ENCODE measurements at places on chromosomes 2 and 18.

GRCh38 chr18:10751653-10752052 is 225.8 kb downstream of the NAPG start:
- no peak for DNase-seq

GRCh38 chr2:66869076-66869475 is 434.2 kb downstream of the MEIS1 start:
- no peak for DNase-seq

- no peak for DNase-seq
Observed at GRCh38 chr2:109715313-109715805, 78.7 kb upstream of the RGPD5 start.

DNA sequence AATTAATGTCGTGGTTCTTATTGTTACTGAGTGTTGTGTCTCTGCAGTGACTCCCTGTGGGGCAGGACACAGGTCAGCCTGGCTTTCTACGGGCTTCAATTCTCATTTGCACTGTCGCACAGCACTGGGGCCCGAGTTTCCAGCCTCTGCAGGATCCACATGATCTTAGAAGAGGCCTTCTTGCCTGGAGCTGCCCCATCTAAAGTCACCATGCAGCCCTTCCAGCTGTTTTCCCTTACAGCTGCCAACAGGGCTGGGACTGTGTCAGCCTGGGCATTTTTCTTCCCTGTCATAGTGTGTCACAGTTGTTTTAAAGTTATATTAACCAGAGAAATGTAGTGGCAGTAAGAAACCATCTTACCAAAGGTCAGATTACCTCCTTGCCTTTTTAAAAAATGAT is 27.0 kb downstream of the FHL2 start:
- no peak for DNase-seq

GRCh38 chr2:136209561-136210454 is 91.9 kb upstream of the CXCR4 start:
- no peak for DNase-seq

DNA sequence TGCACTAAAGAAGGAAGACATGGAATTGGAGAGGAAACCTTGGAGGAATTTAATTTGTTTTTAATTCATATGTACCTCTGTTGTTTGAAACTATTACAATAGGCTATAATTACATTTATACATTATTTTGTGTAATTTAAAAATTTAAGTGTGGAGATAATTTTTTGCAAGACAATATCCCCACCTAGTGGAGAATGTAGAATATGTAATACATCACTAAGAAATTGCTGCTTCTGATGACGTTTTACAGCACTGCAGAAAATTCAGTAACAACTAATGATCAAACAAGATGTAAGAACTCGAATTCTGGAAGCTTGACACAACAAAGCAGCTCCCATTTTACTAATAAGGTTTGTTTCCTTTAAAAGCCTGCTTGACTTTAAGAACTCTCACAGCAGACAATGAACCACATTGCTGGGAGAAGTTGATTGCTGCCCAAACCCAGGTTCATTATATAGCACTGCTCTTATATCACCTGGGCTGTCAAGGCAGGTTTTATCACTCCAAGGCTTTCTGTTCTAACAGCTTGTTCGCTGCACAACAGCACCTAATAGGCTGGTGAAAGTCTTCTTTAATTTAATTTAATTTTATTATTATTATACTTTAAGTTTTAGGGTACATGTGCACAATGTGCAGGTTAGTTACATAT is 53.4 kb downstream of the THADA start:
- peak; percentile 48 for DNase-seq

DNA sequence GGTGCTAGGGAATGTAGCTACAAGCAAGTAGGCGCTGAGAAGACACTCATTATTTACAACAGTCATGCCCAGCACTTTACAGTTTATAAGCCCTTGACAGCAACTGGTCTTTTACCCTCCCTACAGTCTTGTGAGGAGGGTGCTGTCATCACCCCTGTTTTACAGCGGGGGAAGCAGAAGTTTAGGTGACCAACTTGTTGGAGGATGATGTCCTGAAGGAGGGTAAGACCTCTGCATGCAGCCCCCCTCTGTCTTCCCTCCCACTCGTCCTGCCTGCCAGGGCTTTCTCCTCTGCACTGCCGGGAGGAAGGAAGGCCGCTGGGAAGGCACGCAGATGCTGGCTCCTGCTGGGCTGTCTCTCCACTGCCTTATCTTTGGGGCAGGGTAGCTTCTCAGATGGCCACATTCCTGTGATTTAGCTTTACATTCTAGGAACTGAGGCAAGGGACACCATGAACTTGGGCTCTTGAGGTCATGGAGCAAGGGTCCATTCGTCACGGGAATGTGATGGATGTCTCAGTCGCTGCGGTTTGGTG is 972 bp downstream of the IL1R1 start:
- DNase-seq = no peak

DNA sequence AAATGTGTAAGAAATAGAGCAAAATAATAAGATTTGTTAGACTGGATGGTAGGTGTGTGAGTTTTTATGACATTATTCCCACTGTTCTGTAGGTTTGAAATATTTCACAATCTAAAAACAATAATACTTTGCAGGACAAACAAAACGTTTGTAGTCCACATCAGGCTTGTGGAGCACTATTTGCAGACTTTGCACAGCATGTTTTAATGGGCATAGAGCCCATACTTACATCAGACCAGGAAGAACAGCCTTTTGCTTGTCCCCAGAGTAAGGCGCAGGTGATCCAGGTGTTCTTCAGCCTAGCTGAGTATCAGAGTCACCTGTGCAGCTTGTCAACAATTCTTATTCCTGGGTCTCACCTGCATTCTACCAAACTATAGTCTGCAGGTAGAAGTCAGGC is 9.1 kb upstream of the STK39 start:
- DNase-seq = no peak

- DNase-seq = no peak
Observed at GRCh38 chr2:205481861-205482260, 200.4 kb upstream of the NRP2 start.

GRCh38 chr18:70046796-70047195 is 99.1 kb upstream of the CD226 start:
- no peak for DNase-seq

- DNase-seq = no peak
Observed at GRCh38 chr2:6793913-6794312, 71.8 kb downstream of the CMPK2 start.

DNA sequence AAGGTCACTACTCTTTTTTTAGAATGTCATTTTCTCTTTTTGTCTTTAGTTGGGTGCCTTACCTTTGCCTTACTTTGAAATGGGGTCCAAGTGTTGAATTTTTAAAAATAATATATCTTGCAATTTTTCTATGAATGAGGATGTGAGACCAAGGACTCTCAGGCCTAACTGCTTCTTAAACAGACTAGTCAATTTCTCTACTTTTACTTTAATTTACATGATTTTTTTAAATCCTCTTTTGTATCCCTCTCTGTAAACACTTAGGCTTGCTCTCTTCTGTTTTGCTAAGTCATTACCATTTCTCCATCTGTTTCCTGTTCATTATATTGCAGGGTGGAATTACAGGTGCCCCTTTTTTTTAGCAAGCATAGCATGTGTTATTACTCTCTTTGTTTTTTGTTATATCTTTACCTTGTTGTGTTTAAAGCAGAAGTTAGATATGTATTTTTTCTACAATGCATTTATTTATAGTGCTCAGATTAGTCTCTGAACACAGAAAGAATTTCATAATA is 261.8 kb downstream of the SPAG16 start:
- DNase-seq = no peak

- no peak for DNase-seq
Observed at GRCh38 chr18:57836557-57836956, 33.4 kb upstream of the ATP8B1 start.

GRCh38 chr2:86235196-86235980 is 36.1 kb downstream of the MRPL35 start:
- no peak for DNase-seq

DNA sequence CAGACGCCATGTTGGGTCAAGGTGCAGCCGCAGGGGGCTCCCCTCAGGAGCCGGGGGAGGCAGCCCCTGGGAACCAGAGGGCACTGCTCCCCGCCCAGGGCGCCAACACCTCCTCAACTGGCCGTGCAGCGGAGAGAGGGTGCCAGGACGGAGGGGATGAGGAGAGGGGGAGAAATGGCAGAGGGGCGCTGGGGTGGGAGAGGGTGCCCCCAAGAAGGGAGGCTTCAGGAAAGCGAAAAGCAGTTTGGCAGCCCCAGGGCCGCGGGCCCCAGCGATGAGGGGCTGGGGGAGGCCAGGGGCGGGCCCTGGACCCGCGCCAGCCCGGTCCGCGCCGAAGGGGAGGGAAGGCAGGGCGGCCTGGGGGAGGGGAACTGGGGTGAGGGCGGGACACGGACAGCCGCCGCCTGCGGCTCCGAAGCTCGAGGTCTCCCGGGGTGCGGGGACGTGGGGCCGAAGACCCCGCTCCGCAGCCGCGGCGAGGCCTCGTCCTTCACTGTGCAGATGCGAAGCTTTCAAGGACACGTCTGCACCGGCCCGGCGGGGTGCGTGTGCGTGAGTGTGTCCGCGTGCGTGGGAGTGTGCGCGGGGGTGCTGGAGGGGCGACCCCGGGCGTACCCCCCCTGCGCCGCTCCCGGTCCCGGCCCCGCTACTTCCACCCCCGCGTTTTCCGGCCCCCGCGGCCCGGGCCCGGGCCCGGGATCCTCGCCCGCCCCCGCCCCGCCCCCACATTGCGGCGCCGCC is 1.4 kb downstream of the DNMT3A start:
- no peak for DNase-seq

DNA sequence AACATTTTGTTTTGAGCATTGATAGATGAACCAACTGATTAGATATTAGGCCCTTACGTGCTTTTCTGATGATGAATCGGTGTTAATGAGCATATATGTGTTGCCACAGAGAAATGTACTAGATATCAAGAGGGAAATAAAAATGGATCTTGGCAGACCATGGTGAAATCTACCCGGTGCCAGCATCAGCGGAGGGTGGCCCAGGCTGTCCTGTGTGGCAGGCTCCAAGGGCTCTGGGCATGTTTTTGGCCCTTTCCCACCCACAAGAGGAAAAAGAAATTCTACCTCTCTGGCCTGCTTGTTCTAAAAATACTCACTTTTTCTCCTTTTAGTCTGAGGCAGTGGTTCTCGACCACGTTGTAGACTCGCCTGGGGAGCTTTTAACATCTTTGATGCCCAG is 154.2 kb downstream of the CTIF start:
- DNase-seq = no peak

GRCh38 chr18:59877361-59877760 is 22.4 kb upstream of the PMAIP1 start:
- no peak for DNase-seq

DNA sequence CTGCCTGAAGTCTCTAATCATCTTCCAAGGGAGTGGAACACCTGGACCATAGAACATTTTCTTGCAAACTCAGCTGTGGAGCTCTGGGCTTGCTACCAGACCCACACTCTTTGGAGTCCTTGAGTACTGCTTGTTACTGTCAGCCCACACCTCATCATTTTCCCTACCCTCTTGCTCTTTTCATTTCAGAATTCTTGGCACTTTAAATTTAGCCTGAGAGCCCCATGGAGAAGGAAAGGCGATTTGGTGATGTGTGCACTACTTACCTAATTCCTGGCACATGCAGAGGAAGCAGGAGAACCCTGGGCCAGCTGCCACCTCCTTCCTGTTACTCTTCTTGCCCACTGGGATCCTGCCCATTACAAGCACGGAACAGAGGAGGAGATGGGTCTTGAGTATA is 31.7 kb downstream of the TMEM178A start:
- DNase-seq = no peak

DNA sequence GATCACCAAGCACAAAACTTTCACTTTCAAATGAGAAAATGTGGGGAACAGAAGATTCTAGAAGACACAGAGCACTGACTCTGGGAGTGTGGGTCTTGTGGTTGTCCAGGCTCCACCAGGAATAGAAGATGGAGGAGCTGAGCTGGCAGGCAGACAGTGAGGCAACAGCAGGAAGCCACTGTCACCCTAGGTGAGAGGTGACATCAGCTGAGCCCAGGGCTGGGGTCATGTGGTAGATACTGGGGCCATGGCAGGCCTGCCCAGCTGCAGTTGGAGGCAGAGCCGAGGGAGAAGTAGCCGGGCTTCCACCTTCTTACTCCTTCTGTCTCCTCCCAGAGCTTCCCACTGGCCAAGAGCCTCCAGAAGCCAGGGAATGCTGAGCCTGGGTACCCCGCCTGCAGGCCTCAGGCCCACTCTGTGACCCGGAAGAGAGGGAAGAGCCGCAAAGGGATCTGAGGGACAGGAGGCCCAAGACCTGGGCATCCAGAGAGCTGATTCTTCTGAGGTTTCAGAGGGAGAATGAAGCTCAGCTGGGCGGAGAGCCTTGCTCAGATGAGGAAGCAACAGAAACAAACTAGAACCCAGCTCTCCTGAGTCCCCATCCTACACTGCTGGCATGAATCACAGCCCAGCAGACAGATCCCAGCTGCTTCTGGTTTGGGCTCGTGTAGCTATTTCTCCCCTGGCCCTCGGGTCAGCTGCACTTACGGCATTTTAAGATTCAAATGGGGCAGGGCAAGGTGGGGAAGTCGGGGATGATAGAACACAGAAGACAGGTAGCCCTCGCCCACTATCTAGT is 39.8 kb upstream of the ASAP2 start:
- DNase-seq = no peak

DNA sequence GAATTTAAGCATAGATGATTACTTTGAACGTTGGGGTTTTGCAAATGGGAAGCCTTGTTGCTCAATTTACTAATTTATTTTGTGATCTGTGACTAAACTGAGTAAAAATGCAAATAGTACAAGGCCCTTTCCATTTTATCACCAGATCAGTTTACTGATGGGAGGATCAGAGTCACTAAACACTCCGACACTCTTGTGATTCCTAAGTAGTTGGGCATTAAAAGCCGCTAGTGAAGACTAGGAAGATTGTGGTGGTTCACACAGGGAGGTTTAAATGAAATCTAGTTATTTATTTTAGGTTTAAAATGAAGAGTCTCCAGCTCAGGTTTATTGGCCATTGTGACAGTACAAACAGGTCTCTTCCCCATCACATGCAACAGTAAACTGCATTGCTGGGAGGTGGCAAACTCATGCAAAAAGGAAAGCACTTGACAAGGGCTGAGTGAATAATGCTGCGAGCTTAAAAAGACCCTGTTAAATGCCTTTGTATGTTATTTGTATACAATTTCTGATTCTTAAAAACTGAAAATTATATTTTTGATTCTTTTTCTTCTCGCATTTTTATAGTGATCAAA is 394.8 kb upstream of the FANCL start:
- DNase-seq = no peak

- DNase-seq = peak; percentile 63
Observed at GRCh38 chr18:35478520-35479435, 19.0 kb downstream of the INO80C start.

- DNase-seq = no peak
Observed at GRCh38 chr2:39649511-39649910, 16.2 kb upstream of the TMEM178A start.

DNA sequence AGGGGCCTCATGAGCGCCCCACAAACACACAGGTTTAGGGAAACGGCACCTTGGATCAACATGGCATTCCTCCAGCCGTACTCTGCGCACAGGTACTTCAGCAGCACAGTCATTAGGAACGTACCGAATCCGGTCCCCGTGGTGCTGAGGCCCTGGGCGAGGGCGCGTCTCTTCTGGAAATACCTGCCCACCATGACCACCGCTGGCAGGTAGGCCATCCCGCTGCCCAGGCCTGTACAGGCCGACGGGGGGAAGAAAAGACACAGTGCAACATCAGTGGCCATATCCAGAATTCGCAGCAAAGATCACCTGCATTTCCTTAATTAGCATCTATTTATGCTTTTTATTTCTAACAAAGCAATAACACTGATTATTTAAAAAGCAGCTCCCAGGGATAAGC is 22.2 kb downstream of the SLC16A14 start:
- DNase-seq = no peak

Data from activated CD4-positive, alpha-beta T cell treated with anti-CD3 and anti-CD28 coated beads, Interleukin-2, Interleukin-6, amounts not matched to agents 100 ng/mL and 50 ng/mL, durations not matched to agents 16 hours and 8 hours (primary cell).